NCI-H526 (cell line): ENCODE measurements at places on chromosomes 4 and X.
A peak's percentile ranks its signal among the peaks of the same experiment; 100 is the strongest.

GRCh38 chr4:138560448-138560847, 318.3 kb upstream of the SLC7A11 start:
- no peak for DNase-seq

DNA sequence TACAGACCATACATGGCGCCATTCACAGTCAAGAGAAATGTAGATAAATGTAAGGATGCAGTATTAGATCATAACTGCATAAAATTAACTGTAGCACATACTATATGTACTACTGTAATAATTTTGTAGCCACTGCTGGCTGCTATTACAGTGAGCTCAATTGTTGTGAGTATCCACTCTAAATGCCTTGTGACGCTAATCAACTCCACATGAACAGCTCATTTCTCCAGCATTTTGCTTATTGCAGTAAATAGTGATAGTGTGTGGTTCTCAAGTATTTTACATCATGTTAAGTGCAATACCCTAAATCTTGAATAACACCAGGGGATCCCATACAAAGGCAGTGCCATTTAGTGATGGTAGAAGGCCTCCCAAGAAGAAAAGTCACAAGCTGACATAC, 21.2 kb downstream of the FGFBP1 start:
- no peak for DNase-seq

- no peak for DNase-seq
Observed at GRCh38 chr4:26050212-26050643, 136.2 kb downstream of the SMIM20 start.

GRCh38 chr4:46329118-46329976, 60.6 kb downstream of the GABRA2 start:
- peak; percentile 25 for DNase-seq

- DNase-seq = no peak
Observed at GRCh38 chrX:95057341-95057740, 1383.3 kb downstream of the FAM133A start.

DNA sequence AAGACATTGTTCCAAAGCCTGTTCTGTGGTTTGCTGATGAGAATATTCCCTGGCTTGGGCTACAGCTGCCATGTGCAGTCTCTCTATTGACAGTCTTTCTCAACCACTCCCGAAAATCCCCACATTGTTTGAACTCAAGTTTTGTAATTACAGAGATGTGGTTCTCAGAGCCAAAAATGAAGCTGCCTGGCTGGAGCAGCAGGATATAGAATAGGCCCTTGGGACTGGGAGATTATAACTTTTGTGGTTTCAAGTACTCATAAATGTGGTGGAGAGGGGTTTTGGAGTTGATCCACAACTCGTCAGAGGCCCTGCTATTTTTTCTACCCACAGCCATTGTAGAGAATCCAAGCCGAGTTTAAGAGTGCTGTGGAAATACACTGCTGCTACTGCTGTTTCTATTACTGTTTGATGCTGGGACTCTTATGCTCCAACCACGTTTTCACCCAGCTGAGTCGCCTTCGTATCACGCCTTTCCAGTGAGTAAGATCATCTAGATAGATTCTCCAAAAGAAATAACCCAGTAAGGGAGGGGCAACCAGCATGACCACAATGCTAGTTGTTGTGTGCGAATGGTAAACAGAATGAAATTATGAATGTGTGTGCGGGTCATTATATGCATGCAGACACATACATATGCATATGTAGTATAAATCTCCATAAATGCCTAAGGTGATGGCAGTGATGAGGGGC, 57.1 kb upstream of the ATXN3L start:
- DNase-seq = no peak

GRCh38 chrX:47690175-47690574, 31.2 kb upstream of the UXT start:
- DNase-seq = no peak

GRCh38 chrX:131840799-131841495, 182.2 kb upstream of the STK26 start:
- DNase-seq = no peak

DNA sequence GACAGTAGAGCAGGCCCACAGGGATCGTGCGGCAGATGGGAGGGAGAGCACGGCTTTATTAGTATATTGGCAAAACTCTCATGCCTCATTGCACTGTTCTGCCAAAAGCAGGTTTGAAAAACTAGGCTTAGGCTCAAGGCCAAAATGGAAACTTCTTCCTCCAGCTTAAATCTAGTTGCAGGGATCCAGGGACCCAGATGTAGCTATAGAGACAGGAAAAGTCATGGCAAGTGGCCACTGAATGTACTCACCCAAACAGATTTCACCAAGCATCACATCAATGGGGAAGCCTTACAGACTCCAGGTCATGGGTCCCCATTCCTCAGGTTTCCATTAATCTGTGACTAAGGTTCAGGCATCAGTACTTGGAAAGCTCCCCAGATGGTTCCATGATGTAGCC, 149.2 kb downstream of the STK32B start:
- no peak for DNase-seq

- DNase-seq = no peak
Observed at GRCh38 chrX:7164174-7164573, 16.2 kb upstream of the PUDP start.

DNA sequence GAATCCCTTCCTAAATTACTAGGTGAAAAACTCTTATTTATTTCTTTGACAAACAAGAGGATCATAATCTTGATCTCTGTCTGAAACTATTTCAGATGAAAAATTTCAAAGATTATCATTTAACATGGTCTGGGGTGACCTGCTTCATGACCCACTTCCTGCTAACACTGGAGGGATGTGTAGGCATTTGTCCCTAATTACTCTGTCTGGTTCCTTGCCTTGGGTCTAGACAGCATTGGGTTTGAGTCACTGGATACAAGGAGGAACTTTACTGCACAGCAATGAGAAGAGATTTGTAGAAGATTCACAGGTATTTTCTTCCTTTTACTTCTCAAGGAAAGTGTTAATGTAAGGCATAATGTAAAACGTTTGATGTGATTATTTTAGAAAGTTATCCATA, 67.9 kb downstream of the LEF1 start:
- no peak for DNase-seq

- DNase-seq = no peak
Observed at GRCh38 chrX:46722742-46723568, 36.0 kb downstream of the SLC9A7 start.

GRCh38 chr4:73257651-73258435, 755 bp downstream of the ANKRD17 start:
- peak; percentile 13 for DNase-seq

GRCh38 chrX:134679644-134680043, 21.4 kb upstream of the PLAC1 start:
- DNase-seq = no peak

DNA sequence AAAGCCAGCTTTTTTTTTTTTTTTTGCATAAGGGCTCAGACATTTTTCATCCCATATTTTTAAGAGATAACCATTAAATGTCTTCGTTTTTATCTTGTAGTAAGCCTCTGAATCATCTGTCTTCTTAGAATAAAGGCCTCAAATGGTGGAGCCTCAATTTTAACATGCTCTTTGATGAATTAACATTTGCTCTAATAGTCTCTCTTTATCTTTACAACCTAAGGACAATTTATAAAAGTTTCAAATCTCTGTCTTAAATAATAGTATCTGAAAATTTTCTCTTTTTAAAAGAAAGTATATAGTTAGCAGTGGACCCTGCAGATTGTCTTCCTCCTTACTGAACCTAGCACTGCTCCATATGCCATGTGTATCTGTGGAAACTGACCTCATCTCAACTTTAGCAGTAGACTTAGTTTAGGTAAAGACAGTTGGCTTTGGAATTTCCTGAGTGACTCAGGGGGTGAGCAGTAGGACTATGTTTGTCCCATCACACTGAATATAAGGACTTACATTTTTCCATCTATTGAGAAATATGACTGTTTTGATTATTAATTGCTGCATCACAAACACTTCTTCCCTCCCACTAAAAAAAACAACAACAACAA, 1658.0 kb downstream of the STIM2 start:
- DNase-seq = no peak

GRCh38 chrX:137151403-137151802, 117.6 kb upstream of the GPR101 start:
- peak; percentile 1 for DNase-seq

DNA sequence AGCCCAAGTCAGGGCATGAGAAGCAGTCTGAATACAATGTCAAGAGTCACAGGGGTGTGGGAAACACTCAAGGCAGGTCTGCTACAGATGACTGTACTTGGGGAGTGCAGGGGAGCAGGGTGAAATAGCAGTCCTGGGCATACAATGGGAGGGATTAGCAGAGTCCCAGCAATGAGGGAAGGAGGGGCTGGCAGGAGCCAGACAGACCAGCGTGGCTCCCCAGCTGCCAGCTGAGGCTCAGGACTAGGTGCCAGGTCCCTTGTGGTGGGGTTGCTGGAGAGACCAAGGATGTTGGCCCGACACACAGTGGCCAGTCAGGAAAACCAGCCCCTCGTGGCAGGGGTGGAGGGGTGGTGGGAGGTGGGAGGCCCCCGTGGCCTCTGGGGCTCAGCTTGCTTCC, 86.6 kb downstream of the RTL5 start:
- DNase-seq = peak; percentile 13

DNA sequence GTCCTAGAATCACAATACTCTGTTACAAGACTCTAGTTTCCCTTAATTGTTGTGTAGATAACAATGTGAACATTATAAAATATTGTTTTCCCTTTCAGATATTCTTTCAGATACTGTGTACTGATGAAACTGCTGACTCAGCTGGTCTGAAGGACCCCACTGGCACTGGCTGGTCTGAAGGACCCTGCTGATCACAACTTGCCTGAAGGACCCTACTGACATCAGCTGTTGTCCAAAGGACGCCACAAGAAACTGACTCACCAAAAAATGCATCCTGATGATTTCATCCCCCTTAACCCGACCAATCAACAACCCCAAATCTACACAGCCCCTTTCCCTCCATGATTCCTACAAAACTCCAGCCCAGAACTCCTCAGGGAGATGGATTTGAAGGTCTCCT, 258.8 kb upstream of the GNPDA2 start:
- no peak for DNase-seq

DNA sequence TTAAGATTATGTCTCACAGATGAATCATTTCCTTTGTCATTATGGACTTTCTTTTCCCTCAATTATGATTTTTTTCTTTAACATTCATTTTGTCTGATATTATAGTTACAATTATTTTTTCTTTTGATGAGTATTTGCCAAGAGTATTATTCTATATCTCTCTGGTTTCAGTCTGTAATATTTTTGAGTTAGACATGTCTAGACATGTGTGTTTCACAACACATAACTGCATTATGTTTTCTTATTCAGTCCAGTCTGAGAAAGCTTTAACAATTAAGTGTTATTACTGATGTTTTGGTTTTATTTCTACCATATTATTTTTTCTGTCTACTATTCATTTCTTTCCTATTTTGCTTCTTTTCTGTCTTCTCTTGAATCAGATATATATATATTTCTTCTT, 108.3 kb upstream of the MID1IP1 start:
- no peak for DNase-seq

DNA sequence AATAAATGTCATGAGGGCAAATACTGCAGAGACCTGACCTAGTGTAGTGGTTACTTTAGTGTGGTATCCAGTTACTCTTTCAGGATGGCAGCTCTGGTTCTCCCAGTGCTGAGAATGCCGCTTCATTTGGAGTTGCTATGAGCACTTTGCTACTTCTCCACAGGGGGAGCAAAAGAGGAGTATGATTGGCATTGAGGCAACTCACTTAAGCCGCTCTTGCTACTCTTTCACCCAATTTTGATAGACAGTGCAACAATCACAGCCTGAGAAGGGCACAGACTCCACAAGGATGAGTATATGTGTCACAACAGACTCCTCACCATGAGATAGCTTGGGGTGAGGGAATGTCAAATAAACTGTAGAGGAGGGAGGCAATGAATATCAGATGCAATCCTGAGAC, 81.2 kb downstream of the NPY1R start:
- no peak for DNase-seq

DNA sequence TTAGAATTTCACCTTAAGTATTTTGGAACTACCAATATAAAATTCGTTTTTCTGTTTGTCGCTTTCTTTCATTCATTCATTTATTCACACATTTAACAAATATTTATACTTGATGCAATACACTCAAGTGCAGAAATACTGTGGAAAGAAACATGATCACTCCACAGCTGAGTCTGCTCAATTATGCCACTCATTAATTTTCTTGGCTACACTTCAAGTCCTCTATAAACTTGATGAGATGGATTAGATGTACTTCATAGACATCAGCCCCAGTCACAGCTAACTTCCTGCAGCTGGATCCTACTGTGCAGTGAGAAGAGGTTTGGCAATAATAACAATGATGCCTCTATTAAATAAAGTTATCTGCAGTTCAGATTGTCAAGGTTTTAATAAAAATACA, 208.1 kb downstream of the PDGFC start:
- no peak for DNase-seq

GRCh38 chr4:25914670-25915352, 791 bp downstream of the SMIM20 start:
- no peak for DNase-seq

GRCh38 chr4:155777971-155778735, 19.3 kb downstream of the GUCY1B1 start:
- DNase-seq = no peak
